ENCODE measurements at places on chromosomes 7 and 10.

DNA sequence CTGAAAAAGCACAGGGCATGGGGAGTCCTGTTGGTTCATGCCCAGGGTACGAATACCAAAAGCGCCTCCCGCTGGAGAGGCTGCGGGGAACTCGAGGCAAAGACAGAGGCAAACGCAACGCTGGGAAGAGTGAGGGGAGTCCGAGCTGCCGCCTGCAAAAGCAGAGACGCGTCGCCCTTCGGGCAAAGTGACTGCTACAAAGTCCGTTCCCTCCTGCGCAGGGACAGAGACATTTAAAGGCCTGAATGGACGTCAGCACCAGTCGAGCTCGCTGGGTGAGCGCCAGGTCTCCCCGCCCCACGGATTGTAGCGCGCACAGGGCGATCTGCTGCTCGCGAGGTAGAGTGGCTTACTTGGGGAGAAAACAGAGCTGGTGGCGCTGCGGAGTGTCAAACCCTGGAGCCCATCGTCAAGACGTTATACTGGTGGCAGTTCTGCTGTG lies 732.8 kb downstream of the ZWINT start:
- DNase-seq: no peak

GRCh38 chr7:150845421-150845861 lies 6.9 kb upstream of the AOC1 start:
- no peak for DNase-seq

GRCh38 chr10:60283397-60283796 lies 106.3 kb downstream of the ANK3 start:
- DNase-seq: no peak

DNA sequence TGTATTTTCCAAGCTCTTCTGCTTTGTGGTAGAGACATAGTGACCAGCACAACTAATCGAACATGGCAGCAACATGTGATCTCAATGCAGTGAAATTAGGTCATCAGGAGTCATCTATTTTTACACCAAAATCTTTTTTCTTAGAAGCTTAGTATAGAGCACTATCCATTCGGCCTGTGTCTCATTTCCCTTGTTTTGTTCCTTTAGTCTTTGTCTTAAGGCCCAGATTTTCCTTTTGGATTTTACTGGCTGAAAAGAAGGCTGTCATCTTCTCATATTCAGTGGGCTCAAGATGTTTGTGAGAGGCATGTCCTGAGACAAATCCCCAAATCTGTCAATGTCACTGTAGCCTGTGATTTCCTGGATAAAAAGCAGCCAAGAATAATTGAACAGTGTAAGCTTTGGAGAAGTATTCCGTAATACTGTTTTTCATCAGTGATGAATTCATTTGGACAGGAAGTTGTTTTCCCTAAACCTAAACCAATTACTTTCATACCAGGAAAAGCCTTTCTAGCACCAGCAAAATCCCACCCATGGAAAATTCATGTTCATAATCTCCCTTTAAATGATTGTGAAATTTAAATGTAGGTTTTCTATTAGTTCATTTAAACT lies 55.2 kb downstream of the MAGI2 start:
- no peak for DNase-seq

DNA sequence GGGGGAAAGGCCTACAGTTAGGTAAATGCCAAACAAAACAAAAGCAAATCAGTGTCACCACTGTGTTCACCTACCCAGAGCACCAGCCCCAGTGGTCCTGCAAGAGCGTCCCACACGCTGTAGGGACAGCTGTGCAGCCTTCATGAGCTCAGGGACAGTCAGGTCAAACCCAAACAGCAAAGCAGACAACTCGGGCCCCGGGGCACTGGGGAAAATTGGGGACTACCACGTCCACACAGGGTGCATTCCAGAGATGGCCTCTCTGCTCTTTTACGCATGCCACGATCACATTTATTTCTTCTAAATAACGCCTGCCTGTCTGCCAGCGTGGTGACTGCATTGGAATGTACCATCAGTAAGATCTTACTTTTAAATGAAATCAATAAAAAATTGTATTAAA lies 21.7 kb downstream of the EBF3 start:
- DNase-seq: no peak

DNA sequence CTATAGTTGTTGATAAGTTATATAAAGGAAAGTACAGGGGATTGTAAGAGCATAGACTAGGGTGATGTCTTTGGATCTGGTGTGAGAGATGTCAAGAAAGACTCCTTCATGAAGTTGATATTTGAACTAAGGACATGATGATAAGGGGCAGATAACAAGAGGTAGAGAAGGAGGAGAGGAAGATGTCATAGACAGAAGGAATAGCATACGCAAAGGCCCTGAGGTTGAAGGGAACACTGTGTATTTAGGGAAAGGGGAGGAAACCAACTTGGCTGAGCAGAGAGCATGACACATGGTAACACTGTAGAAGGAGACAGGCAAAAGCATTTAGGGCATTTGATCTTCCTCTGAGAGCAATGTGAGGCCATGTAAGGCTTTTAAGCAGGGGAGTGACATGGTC lies 170.8 kb downstream of the CHN2 start:
- no peak for DNase-seq

DNA sequence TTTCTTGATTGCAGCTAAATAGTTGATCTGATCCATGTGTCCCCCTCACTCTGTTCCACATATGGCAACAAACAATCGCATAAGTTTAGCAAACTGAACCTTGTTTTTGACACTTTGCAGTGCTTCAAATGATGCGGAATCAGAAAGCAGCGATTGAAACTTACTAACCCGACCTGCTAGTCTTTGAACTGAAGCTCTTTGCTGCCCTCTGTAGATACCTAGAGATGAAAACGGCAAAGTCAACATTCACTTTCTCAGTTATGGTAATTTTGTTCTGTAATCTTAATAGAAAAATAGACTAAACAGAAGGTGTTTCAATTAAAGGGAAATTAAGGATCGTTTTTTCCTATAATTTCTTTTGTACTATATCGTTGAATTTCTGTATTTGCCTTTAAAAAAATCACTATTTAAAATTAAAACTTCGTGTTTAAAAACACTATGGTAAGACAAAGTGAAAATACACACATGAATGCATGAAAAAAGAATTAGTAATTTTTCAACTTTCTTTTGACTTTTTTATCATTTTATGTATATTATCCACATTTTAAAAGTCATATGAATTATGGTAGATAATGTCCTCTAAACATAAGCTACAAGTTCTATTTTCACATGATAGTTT lies 276.5 kb downstream of the MAGI2 start:
- DNase-seq: no peak

GRCh38 chr7:75722373-75722772 lies 16.4 kb downstream of the HIP1 start:
- DNase-seq: no peak

- DNase-seq: no peak
Measured at GRCh38 chr7:128692623-128693270, 20.7 kb downstream of the GARIN1A start.

DNA sequence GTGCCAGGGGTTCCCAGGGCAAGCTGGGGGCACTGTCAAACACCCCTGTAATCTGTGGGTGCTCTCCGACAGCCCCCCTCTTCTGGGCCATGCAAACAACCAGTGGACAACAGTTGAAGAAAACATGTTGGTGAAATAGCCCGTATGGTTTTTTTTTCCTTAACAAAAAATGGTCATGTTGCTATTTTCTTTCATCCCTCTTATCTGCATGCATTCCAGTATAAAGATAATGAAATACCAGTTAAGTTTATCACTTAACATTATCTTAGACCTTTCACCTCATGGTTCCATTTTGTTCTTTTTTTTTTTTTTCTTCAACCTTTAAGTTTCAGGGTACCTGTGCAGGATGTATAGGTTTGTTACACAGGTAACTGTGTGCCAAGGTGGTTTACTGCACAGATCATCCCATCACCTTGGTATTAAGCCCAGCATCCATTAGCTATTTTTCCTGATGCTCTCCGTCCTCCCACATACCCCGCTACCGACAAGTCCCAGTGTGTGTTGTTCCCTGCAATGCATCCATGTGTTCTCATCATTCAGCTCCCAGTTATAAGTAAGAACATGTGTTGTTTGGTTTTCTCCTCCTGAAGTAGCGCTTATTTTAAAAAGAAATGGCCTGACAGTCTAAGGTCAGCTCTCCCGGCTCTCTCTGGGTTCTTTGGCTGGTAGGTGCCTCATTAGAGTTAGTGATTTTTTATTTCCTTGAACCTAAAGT lies 110.1 kb downstream of the NRP1 start:
- DNase-seq: no peak

DNA sequence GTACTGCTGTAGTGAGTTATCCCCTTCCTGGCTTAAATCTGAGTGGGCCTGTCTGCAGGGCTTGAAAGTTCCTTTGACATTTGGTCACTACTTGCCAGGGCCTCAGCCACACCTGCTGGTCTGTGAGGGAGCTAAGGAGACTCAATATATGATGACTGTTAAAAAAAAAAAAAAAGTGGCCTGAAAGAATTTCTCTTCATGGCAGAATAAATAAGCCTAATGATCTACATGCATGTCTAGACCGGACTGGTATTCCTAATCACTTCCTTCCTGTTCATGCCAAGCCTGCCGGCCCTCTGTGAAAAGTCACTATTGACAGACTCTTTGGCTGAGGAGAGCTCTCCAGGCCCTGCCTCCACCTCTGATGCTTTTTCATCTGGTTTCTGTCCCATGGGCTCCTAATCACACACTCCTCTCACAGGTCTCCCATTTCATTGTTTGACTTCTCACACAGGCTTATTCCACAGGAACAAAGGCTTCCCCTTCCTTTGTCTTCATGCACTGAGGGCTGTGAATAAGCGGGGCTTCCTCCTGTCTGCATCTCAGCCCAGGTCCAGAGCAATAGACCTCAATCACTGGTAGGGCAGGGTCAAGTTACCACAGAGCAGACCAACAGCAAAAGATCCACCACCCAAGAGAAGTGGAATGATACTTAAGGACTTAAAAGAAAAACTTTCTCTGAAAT lies 99.1 kb upstream of the SEC61G start:
- DNase-seq: no peak

- no peak for DNase-seq
Measured at GRCh38 chr10:33559105-33559504, 224.6 kb upstream of the NRP1 start.

DNA sequence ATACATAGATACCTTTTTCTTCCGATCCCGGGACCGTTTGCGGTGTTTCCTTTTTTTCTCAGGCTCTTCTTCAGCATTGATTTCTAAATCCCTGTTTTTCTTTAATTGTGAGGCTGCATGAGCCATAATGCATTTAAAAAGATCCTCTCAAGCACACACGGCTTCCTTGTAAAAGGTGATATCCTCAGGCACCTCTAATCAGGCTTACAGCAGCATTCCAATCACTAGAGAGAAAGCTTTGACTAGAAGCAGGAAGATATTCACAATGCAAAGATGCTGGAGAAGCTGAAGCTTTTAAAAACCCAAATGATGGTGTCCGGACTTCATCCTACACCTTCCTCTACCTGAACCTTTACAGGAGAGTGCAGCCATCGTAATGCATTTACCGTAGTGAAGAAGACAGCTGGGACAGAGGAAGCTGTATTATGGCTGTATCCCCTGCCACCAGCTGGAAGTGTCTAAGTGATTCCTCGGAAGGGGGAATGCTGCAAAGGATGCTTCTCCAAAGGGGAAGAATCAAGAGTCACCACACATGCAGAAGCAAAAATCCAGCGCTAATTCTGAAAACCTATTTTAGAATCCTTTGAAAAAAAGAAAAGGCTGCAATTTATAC lies at the start of gene ANK3:
TSS of gene ANK3 (minus strand) at position 463 of the 613 bp plus-strand sequence. CDS start at position 126, 337 bp downstream.
- DNase-seq: no peak

- DNase-seq: no peak
Measured at GRCh38 chr10:112655722-112656121, 208.7 kb downstream of the VTI1A start.

GRCh38 chr7:87447116-87447635 lies 28.3 kb downstream of the ABCB4 start:
- DNase-seq: no peak

DNA sequence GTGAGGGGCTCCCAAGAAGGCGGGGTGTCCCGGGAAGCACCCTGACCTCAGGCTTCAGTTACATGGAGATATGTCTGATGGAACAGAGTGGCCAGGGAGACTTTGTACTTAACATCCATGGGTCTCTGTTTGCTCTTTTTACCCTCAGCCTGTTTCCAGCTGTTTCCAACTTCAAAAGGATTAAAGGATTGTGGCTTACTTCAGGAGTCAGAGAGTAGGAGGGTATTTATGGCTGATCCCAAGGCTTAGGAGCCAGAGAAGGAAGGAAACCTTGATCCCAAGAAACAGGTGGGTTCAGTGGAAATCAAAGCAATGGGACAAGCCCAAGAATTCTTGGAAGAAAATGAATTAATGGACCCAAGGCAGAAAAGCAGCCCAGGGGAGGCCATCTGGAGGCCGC lies 37.7 kb upstream of the ZNF438 start:
- DNase-seq: no peak
